Omental fat pad (tissue), 4 donors: ENCODE measurements at places on chromosomes 13 and 19.

DNA sequence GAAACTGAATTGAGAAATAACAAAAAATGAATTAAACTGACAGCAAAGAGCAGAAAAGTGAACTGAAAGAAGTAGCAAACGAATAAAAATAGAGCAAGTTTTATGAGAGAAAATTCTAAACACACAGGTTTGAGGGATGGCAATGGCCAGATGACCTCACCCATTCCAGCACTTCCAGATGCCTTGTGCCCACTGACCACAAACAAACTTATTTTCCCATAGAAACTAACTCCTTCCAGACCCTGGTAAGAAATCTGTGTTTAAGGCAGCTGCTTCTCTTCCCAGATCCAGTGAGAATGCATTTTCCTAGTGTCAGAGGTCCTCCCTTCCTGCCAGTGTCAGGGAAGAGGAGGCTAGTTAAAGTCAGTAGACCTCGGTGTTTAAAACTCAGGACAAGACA, 51.7 kb downstream of the RXFP2 start:
- DNase-seq, result no peak

DNA sequence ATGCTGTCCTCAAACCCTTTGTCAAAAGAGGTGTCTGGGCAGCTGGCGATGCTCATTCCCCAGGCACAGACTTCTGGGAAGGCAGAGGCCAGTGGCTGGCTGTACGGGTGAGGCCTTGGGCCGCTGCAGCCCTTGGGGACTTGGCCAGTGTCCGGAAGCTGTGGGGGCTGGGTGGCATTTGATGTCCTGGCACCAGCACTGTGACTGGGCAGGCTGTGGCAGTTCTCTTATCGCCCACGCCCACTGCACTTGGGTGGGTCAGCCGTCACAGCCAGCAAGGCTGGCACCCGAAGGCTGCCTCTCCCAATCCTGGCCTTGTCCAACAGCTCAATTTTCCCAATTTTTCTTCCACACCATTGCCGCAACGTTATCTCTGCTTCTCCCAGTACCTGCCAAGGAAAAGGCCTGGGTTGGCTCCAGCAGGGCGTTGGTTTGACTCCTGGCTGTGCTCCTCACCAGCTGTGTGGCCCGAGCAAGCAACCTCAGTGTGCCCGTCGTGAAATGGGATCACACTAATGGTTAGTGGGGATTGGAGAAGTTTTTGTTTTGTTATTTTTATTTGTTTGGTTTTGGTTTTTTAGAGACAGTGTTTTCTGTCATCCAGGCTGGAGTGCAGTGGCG, 12.7 kb upstream of the SLC44A2 start:
- no peak for DNase-seq

DNA sequence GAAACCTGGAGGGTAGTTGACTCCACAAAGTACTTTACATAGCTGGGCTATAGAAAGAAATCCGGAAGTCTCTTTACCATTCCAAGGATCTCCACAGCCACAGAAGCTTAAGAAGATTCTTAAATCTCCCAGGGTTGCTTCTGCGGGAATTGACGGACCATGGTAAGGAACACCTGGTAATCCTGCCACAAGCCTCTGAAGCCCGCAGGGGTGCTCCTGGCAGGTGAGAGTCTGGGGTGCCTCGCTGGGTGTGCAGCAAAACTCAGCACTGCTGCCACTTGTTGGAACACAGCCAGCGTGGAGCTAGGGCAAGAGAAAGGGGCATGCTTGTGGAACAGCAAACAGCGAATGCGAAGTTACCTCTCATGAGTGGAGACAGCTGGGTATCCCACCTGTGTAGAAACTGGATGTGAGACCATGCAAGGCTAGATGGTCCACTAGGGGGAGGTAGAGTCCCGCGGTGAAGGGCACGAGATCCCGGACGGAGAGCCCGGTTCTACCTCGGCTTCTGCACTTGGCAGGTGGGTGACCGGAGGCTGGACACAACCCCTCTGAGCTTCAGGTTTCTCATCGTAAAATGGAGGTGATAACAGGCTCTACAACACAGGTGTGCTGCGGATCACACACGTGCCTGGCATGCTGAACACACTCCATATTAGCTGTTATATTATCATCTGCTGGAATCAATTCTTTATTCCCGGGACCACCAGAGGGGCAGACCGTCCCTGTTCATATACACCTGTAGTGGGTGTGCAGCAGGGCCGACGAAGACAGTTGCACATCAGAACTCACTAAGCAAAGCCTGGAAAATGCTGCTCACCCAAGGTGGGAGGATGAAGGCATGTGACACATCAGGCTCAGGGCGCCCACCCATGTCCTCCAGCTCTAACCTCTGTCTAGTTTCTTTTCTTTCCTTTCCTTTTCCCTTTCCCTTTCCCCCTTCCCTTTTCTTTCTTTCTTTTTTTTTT, 24.1 kb upstream of the UBAC2 start:
- DNase-seq, result peak; percentile 53

DNA sequence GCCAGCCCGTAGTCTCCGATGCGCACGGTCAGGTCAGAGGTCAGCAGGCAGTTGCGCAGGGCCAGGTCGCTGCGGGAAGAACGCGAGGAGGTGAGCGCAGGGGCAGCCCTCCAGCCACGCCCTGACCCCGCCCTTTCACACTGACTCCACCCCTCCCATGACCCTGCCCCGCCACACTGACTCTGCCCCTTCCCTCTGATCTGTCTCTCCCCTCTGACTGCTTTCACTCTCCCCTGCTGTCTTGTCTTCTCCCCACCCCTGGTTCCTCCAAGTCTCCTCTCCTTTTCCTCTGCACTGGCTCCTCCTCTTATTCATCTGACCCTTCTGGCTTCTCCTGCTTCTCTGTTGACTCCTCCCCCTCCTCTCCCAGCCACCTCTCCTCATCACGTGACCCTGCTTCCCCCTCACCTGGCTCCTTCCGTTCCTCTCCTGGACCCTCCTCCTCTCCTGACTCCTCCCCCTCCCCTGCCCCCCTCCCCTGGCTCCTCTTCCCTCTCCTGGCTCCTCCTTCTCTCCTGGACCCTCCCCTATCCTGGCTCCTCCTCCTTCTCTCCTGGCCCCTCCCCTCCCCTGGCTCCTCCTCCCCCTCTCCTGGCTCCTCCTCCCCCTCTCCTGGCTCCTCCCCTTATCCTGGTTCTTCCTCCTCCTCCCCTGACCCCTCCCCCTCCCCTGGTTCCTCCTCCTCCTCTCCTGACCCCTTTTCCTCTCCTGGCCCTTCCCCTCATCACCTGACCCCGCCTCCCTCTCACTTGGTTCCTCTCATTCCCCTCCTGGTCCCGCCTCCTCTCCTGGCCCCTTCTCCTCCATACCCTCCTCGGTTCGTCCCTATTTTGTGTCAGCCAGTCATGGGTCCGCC, 9.9 kb downstream of the LMTK3 start:
- DNase-seq, result peak; percentile 42

DNA sequence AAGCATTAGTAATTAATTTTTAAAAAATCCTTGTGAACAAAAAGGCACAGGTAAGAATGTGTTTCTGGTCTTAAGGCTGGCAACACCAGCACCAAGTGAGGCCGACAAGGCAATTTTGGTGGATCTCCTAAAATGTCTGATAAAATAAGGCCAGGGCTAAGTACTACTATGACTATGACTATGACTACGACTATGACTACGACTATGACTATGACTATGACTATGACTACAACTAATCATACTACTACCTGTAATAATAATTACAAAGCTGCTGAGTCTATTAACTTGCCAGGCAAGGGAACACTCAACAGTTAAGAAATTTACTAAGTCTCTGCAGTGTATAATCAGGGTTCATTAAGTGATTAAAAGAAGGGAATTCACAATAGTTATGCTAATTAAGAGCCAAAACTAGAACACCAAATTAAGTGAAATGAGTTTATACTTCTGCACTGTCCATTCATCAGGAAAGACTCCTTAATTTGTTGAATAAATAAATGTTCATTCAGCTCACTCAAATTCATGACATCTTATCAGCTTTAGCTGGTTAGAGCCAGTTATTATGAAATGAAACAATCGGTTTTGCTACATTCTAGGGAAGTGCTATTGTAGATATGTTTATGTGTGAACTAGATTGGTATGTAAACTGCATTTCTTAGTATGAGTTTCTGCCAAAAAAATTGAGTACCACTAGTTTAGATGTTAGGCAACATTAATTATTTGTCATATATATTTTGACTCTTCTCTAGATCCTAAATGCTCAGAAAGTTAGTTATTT, 1626.2 kb upstream of the PCDH20 start:
- no peak for DNase-seq
